ENCODE measurements at places on chromosomes 2 and 18.

- DNase-seq = no peak
Measured at GRCh38 chr2:140929849-140930248, 1201.0 kb downstream of the LRP1B start.

DNA sequence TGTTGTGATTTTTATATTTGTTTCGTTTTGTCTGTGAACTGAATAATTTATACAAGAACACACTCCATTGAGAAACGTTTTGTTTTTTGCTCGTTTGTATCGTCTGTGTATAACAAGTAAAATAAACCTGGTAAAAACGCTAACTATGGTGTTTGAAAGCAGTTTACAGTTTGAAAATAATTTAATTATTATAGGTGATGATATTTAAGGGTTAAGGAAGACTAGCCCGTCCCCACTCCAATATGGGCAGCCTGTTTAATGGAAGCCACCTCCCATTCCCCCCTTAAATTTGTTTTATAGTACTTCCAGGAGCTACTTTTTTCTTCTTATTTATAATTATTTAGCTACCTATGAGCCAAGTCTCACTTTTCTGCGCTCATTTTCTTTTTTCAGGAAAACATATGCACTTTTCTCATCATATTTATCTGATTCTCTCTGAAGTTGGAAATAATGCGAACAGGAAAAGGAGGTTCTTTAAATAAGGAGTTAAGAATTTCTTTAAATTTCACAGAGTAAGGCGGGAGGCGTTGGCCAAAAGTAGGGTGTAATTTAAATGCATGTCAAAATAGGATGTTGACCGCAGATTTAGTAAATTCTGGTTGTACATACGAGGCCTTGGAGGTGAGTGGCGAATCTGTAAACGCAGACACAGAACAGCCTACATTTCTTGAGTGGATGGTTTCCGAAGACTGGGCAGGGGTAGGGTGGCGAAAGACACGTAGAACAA lies 9.8 kb downstream of the TBR1 start:
- no peak for DNase-seq

DNA sequence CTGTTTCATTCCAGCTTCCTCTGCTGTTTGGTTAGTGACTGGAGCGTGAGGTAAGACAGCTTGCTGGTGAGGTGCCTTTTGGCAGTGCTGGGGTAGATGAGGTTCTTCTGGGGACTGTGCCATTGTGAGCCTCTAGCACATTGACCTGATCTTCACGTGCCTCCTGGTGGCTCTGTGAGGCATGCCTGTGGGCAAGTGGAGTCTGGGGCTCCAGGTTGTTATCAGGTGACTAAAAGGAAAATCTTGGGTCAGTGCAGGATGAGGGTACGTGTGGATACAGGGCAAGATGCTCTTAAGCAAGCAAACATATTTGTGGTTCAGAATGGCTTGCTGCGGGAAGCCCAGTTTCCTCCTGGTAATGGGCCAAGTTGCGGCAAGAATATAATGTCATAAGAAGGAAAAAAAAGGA lies 75.4 kb downstream of the FHOD3 start:
- no peak for DNase-seq

DNA sequence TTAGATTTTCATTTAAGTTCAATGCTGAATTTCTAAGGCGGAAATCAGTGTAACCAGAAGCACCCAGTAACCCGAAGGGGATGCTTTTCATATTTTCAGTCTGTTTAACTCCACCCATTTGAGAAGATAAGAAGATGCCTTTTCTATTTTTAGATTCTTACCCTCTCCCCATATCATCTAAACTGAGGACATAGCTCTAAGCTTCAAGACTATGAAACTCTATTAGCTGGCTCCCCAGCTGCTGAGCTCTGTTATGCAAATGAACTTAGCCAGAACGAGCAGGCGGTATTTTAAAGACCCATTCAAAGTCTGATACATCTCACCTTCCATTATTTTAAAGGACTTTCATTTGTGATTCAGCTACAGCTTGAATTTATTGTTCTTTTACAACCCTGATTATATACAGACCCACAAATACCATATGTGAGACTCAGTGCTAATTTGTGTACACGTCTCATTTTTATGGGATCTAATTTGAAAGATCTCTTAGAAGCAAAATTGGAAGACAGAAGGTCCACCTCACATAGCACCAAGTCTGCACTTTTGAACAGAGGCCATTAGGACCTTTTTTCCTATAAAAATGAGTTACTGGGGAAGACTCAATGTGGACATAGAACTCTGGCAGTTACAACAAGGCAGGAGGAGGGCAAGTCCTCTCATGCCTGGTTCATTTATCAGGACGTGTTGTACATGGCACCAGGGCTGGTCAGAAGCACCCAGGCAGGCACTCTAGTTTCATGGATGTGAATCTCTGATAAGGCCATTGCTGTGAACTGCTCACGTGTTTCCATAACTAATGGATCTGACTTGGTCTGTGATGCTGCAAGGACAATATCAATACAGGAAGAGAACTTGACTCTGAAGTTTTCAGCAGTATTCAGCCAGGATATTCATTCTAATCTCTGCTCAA lies 16.3 kb downstream of the CDC42EP3 start:
- DNase-seq = no peak

GRCh38 chr18:73549236-73549635 lies 598.4 kb downstream of the FBXO15 start:
- DNase-seq = no peak

DNA sequence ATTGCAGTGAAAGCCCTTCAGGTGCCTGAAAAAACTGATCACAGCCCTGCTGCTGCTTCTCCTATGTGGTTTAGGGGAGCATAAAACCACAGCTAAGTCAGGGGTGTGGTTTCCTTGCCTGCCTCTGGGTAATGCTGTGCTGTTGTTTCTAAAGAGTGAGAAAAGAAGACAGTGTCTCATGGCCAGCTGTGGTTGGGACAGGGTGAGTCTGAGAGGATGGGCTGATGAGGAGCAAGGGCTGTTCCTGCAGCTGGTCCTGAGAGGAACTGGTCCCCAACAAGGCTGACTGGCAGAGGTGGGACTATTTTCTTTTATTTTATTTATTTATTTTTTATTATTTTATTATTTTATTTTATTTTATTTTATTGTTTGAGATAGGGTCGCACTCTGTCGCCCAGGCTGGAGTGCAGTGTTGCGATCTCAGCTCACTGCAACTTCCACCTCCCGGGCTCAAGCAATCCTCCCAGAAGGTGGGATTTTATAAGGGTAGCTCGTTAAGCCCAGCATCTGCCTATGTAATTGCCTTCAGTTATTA lies 236.7 kb downstream of the FHOD3 start:
- DNase-seq = no peak

- DNase-seq = no peak
Measured at GRCh38 chr2:9291331-9291730, 84.7 kb downstream of the ASAP2 start.

- DNase-seq = peak; percentile 42
Measured at GRCh38 chr2:176122683-176123410, at the start of gene HOXD9. HOXD9 (plus strand) TSS chr2:176122719; CDS start chr2:176122769, 50 bp downstream.

DNA sequence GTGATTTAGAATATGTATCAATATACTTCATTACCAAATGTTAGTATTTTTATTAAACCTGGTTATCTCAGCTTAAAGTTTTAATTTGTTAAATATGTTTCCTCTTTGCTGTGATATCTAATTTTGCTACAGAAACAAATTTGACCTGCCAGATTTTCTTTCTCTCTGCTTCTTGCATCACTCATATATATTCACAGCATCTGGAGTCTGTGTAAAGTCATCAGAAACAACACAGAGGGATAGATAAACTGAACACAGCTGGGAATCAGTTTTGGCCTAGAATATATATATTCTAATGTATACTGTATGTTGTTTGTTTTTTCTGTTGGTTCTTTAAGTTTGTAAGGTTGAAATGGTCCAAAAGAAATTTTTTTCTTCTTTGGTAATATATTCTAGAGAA lies 8.5 kb downstream of the PSMD14 start:
- DNase-seq = no peak

DNA sequence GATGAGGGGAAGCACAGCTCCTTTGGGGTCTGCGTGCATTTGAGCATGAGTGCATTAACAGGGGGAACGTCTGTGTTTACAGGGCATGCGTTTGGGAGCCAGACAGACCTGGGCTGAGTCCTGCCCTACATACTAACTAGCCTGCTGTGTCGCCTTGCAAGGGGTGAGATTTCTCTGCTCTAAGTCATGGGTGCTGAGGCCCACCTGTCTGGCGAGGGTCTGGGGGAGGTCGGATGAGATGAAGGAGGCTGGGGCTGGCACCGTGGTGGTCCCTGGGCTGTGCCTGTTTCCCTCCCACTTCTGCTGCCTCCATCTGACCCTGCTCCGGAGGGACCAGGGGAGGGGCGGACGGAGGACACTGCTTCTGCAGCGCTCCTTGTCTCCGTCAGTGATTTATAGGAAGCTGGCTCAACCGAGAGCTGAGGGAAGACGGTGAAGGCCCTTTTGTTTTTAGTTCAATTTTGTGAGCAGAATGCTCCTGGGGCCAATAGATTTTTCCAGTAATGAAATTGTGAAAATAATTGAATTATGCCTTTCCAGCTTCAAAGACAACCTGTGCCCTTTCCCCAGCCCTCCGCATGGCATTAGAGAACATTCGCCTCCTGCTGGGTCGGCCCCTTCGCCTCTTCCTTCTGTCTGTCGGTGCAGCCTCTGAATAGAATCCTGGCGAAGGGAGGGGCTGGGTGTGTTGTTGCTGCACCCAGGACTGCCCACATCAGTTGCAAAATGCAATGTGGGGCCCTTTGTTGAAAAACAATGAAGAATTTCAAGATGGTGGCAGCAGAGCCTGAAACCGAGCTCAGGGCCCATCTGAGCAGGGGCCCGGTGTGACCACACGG lies 49.7 kb downstream of the RRM2 start:
- DNase-seq = no peak

- no peak for DNase-seq
Measured at GRCh38 chr2:168222088-168222487, 25.3 kb downstream of the STK39 start.

- no peak for DNase-seq
Measured at GRCh38 chr18:74278058-74278457, 13.7 kb downstream of the CYB5A start.

- no peak for DNase-seq
Measured at GRCh38 chr2:128742467-128742866, 423.8 kb upstream of the HS6ST1 start.

DNA sequence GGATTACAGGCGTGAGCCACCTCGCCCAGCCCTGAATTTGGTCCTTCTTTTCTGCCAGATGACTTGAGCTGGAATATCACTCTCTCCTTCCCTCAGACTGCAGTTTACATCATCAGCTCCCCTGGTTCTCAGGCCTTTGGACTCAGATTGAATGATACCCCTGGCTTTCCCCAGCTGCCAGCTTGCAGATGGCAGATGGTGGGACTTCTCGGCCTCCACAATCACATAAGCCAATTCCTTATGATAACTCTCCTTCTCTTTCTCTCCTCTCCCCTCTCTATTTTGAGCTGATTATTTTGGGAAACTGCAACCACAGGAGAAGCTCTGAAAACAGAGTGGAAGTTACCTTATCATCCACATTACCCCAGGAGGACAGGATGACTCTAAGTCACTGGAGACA lies 33.4 kb upstream of the ATP8B1 start:
- DNase-seq = no peak

DNA sequence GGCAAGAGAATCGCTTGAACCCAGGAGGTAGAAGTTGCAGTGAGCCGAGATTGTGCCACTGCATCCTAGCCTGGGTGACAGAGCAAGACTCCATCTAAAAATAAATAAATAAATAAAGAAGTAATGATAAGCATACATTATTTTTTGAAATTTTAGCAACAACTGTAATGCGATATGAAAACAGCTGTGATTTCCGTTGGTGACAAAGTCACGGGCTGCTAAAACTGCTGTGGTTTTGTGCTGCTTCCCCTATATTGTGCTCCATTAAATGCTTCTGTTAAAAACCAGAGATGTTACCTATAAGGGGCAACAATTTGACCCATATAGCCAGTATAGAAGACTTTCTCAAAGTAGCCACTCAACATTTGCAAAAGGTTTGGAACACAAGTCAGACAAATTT lies 8.3 kb downstream of the TRIM54 start:
- no peak for DNase-seq

DNA sequence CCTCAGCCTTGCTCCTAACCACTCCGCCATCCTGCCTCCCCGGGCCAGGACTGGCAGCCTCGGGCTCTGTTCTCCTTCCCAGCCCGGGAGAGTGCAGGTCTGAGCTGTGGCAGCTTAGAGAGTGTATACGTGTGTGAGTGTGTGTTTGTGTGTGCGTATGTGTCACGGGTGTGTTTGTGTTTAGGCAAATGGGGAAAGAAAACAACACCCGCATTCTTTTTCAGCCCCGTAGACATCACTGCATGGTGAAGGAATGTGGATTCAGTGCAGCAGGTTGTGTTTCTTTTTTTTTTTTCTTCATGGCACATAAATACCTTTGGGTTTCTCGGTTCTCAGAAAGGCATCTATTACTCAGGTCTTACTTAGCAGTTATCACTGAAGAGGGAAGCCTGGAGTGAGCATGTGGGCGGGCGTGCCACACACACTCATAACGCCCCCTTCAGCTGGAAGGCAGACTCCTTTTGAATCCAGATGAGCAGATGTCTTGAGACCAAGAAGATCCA lies 44.2 kb downstream of the GLI2 start:
- DNase-seq = no peak

DNA sequence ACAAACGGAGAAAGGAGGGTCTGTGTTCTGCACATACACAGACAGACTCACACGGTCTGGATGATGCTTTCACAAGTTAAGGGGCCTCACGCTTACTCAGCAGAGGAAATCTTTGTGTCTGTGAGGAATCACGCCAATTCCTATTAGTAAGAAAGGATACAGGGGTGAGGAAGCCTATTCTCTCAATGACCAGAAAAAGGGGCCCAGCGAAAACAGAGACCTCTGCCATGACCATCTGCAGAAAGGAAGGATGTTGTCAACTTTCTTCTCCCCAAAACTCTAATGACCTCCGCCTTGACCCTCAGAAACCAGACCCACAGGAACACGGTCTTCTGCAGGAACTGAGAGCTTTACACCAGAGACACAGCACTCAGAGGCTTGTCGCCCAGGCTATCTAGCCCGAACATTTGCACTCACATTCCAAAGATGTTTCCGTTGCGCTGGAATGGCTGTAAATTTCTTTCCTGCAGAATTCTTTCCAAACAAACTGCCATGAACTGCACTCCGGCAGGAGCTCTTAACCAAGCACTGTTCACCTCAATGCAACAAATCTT lies 186.3 kb downstream of the TCF4 start:
- DNase-seq = no peak

DNA sequence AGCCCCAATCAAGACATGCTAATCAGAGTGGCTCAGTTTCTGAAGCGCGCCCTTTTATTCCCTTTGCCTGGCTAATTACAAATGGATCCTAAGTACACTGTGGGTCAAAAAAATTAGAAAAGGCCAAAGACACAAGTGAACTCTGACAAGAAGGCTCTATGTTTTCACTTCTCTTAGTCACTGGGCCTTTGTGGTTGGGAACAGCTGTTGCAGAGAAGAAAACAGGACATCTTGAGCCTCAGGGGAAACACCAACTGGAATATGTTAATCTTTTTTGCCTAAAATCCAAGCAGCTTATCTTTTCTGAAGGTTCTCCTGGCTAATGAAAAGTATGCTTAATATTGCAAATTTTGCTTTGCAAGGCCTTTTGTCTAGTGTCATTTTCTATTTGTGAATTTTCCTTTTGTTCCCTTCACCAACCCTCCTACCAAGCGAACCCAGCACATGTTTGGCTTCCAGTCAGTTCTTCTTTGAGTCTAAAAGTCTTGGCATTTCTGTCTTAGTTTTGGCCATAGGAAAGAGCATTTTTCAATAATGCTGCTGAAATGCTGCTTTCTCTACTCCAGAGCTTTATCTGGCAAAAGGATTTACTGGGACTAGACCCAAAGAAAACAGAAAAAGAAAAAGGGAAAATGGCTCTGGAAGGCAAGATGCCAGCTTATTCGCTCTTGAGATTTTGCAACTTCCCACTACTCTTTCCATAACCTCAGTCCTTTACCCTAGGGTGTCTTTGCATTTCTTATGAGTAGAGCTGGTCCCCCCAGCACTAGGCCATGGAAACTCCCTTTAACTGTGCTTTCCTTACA lies 440.2 kb upstream of the ST6GAL2 start:
- DNase-seq = no peak
